Muscle of back (tissue), 13 donors: ENCODE measurements at places on chromosomes 13 and 19.

DNA sequence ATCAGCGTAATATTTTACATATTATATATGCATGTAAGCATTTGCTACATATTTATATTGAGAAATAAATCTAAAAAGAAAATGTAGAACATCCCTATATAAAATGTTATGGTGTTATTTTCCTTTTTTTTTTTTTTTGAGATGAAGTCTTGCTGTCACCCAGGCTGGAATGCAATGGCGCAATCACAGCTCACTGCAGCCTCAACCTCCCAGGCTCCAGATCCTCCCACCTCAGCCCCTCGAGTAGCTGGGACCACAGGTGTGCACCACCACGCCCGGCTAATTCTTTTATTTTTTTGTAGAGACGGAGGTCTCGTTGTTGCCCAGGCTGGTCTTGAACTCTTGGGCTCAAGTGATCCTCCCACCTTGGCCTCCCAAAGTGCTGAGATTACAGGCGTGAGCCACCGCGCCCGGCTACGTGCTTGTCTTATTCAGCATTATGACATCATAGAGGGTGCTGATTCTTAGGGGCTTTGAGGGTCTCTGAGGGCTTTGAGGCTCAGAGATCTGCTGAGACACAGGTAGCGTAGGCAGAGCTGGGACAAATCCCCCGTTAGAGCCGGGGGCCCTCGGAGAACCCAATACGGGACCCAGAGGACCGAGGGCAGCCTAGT is 101.9 kb downstream of the GADD45B start:
- no peak for DNase-seq

DNA sequence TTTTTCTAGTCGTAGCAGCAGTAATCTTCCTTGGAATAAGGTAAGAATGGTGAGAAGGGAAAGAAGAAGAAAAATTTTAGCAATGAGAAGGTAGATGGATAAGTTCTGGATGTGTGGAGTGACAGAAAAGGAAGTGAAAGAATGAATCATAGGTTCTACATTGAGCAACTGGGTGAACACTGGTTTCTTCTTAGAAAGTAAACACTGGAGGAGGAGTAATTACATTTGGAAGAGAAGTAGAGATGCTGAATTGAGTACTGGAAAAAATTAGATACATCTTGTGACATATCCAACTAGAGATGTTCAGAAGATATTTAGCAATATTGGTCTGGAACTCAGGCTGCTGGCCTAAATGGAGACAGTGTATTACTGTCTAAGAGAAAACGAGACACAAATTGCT is 148.5 kb downstream of the GPC5 start:
- no peak for DNase-seq

DNA sequence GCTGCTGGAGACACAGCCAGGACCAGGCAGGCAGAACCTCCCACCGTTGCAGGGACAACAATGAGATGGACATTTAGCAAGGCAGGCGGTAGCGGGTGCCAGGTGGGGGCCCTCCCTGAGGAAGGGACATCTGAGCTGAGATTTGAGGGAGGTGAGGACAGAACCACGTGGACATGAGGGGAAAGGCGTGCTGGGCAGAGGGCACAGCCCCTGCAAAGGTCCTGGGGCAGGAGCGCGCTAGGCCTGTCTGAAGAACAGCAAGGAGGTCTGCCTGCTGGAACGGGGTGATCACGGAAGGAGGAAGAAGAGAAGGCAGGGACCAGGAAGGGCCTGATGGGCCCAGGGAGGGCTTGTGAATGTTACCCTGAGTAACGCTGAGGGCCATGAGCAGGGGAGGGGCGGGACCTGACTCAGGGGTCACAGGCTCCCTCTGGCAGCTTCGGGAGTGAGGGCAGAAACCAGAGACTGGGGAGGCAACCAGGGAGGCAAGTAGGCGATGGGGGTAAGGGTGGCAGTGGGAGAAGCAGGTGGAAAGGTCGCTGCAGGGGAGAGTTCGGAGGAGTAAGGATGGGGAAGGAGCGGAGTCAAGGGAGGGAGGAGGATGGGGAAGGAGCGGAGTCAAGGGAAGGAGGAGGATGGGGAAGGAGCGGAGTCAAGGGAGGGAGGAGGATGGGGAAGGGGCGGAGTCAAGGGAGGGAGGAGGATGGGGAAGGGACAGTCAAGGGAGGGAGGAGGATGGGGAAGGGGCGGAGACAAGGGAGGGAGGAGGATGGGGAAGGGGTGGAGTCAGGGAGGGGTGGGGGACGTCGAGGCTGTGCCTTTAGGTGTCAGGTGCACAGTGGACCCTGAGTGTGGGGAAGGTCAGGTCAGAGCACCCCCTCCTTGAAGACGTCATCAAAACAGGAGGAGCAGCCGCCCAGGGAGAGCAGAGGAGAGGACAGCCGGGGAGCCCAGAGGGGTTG is 15.7 kb upstream of the B3GNT3 start:
- DNase-seq: no peak

DNA sequence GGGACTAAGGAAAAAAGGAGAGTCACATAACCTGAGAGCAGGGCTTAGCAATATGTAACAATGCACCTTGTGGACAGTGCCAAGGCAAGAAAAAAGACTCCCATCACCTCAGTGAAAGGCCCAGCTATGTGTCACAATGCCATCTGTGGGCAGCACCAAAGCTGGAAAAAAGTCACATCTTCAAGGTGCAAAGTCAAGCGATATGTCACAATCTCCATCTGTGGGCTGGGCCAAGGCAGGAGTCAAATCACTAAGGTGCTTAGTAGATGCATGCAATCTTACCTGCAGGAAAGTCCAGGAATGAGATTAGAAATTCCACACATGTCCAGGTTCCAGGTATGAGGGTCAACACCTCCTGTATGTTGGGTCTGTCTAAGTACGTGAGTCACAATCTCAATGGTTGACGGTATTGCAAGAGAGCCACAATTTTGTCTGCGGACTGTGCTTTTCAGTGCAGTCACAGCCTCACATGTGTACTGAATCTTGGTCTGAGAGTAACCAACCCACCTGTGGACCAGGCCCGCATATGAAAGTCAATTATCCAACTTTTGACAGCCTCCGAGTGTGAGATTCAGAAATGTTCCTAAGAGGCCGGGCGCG is 14.8 kb upstream of the ZNF43 start:
- no peak for DNase-seq

DNA sequence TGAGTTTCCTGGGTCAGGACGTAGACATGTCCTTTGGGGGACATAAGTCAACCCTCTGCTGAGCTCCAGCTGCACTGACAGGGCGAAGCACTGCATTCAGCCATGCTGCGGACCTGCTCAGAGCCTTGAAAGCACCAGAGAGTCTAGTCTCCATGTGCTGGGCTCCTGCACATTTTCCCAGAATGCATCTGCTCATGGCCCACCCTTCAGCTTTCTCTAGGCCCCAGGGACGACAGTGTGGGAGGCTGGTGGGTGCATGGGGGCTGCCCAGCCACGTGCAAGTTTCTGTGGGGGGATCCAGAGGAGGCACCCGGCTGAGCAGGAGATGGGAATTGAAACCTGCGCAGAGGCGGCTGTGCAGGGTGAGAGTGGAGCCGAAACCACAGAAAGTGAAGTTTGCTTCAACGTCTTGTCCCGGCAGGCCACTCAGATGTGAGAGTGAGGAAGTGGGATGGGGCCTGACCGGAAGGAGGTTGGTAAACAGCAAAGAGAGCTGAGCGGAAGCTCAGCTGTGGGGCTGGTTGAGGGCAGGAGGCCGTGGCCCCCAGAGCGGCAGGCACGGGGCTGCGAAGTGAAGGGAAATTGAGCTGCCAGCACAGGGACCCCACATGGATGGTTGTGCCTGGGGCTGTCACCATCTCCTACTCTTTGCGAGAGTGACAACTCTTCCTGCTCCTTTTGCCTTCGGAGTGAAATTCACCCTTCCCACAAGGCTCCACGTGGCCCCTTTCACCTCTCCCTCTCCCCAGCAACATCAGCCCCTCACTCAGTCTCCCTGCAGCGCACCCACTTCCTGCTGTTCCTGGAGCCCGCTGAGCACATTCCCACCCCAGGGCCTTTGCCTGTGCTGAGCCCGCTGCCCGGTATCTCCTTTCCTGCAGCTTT is 11.8 kb downstream of the PGLS start:
- DNase-seq: no peak

DNA sequence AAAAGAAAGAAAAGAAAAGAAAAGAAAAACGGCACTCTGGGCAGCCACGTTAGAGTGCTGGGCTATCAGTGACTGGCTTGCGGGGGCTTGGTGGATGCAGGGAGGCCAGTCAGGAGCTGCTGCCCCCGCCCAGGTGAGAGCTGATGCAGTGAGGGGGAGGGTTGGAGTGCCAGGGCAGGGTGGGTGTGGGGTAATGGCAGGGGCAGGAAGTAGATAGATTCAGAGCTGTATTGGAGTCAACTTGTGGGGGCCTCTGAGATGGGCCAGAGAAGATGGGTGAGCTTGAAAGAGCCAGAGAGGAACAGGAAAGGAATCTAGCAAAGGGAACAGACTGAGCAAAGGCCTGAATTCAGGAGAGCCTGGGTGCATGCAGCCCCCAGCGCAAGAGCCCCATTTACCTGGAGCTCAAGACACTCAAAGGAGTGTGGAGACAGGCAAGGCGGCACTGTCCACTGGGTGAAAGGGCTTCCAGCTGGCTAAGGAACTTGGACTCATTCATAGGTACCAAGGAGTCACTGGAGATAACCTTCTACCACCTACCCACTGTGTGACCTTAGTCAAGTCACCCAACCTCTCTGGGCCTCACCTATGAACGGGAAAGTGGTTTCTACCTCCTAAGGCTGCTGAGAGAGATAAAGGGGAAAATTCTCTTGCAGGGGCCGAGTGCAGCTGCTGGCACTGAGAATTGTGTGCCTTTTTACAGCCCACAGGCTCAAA is 20.2 kb downstream of the VSTM2B start:
- DNase-seq: no peak
